ENCODE measurements at places on chromosomes 11 and 22.

- DNase-seq = no peak
Observed at GRCh38 chr11:4830346-4830745, 9.2 kb downstream of the OR51F2 start.

DNA sequence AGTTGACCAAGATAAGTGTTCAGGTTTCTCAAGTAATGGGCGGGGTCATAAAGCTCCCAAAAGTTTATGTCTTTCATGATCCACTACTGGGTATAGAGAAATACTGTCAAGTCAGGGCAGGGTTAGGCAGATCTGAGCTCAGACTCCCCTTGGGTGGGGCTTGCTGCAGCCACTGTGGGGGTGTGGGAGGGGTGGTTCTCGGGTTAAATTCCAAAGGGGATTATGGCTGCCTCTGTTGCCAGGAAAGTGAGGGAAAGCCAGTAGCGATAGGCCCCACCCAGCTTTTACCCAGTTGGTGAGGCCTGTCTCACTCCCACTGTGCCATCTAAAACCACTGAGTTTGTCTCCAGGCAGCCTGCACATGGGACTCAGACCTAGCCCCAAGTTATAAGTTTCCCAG is 37.8 kb downstream of the DLG2 start:
- DNase-seq = no peak

DNA sequence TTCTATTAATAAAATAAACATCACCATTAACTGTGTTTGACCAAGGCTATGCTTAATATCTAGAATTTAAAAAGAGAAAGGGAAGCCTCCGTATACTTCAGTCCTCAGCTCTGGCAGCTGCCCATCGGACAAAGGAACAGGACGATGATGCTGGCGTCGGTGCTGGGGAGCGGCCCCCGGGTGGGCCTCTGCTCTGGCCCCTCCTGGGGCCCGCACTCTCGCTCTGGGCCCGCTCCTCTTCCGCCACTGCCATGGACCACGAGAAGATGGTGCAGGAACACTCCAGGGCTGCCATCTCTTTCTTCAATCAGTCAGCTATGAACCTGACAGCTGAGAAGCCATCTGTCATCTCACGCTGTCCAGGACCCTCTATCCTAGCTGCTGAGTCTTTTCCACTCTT is 25.3 kb downstream of the PDHX start:
- no peak for DNase-seq

- DNase-seq = no peak
Observed at GRCh38 chr11:82682003-82682751, 51.5 kb downstream of the FAM181B start.

DNA sequence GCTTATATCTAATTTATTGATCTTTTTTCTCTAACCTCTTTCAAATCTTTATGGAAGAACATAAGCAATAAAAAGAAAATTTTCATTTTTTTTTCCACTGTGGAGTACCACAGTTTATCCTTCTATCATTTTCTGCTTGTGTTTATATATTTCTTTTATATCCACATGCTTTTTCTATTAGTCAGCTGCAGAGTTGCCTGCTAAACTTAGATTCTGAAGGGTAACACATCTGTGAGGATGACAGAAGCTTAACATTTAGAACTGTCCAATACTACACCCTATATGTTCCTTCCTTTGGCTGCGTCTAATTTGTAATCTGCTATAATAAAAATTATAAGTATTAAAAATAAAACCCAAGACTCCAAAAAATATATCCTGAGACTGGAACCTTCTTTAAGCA is 20.8 kb downstream of the CCDC90B start:
- no peak for DNase-seq

Measured in stimulated activated CD8-positive, alpha-beta memory T cell treated with anti-CD3 and anti-CD28 coated beads, Interleukin-15, amount 100 ng/mL, for 48 hours (primary cell).